Stimulated activated naive CD4-positive, alpha-beta T cell (primary cell): ENCODE measurements at places on chromosomes 13 and 19.

- no peak for DNase-seq
These were observed 41.7 kb upstream of the ZNF91 start for GRCh38 chr19:23436944-23437343.

- no peak for DNase-seq
These were observed 840 bp upstream of the LILRA4 start for GRCh38 chr19:54339646-54340358.

DNA sequence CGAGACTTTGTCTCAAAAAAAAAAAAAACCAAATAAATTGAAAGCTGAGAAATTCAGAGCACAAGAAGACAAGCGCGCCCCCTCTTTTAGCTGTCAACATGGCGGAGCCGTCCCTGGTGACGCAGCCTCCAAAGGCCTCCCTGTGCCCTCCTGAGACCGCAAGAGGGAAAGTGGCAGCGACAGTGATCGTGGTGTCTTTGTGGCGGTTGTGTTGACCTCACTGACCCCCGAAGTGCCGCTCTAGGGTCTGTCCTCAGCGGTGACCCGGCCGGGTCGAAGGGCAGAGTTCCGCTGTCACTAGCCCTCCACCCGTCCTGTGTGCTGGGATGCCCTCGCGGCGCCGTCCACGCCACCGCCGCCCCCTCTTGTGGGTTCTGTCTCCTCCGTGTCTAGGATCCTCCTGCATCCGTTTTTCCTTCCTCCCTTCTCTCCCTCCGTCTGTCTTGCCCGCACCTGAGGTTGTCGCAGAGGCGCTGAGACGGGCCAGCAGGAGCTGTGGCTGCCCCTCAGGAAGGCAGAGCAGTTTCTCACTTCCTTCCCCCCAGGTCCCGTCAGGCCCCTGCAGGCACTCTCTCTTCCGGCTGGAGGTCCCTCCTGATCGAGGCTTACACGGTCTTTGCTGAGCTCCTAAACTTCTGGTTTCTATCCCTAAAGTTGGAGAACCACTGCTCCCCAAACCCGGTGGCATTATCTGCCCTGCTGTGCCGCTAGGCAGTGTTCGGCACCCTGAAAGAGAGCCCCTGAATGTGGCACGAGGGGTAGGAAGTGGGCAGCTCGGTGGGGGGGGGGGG lies 7.2 kb downstream of the UHRF1 start:
- DNase-seq = peak; percentile 47

- no peak for DNase-seq
These were observed 793.7 kb downstream of the SLITRK5 start for GRCh38 chr13:88464851-88465250.

GRCh38 chr13:110023729-110024644 lies 237.6 kb upstream of the IRS2 start:
- no peak for DNase-seq

- DNase-seq = no peak
These were observed 922 bp downstream of the PLEKHG2 start for GRCh38 chr19:39413272-39413910.

DNA sequence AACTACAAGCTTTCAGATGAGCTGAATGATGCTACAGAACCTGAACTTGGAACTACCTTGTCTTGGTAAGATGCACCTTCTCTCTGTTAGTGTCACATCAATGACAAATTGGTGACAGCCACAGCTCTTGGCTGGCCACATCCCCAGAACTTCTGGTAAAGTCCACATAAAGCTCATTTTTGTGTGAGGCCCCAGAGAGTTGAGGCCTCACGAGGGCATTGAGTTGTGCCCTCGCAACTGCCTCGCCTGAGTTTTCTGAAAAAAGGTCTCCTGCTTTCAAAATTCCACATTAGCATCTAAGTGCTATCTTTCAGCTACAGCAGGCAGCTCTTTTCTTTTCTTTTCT lies 42.6 kb downstream of the MRPL57 start:
- no peak for DNase-seq

- DNase-seq = no peak
These were observed 24.7 kb downstream of the NFIX start for GRCh38 chr19:13020002-13020414.

GRCh38 chr13:109939180-109939579 lies 152.8 kb upstream of the IRS2 start:
- DNase-seq = no peak

- DNase-seq = no peak
These were observed at the start of gene KCTD15 for GRCh38 chr19:33796164-33796875. Gene KCTD15 (plus strand): TSS chr19:33796870. CDS start chr19:33800455, 3,585 bp downstream.

DNA sequence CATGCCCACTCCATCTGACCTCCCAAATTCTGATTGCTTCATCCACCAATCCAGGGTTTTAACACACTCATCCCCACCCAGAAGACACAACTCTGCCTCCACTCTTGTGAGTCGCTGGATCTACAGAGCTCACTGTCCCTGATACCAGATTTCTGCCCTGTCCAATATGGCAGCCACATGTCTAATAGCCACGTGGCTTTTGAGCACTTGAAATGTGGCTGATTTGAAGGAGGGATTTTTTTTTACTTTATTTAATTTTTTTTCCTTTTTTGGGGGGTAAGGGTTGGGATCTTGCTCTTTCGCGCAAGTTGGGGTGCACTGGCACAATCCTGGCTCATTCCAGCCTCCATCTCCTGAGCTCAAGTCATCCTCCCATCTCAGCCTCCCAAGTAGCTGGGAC lies 24.8 kb upstream of the OLFM2 start:
- DNase-seq = no peak

- no peak for DNase-seq
These were observed 1.4 kb upstream of the MAG start for GRCh38 chr19:35290381-35291127.

- no peak for DNase-seq
These were observed 2.5 kb downstream of the TEX29 start for GRCh38 chr13:111322916-111323331.

- DNase-seq = no peak
These were observed 221.3 kb upstream of the TRPC4 start for GRCh38 chr13:38090913-38091312.

GRCh38 chr13:62512194-62513141 lies 1096.8 kb upstream of the PCDH20 start:
- DNase-seq = no peak

DNA sequence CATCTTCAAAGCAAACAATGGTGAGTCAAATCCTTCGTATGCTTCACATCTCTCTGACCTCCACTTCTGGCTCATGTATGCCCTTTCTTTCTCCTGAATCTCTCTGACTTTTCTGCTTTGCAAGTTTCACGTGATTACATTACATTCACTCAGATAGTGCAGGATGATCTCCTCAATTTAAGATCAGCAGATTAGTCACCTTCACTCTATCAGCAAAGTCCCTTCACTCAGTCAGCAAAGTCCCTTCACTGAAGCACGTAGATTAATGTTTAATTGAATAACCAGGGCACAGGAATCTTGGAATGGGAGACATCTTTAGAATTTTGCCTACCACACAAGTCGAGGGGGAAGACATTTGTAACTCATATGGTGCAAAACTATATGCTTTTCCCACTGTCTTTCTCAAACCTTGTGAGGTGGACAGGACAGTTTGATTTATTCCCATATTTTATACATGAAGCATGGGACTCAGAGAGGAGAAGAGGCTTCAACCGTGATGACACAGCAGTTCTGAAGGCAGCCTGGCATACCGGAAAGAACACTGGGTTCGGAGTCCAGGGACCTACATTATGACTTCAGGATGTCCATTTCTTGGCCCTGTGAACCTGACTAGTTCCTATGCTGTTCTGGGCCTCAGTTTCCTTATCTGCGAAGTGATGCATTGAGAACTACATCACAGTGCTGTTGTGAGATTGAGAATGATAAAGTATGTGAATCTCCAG lies 23.3 kb downstream of the SIGLECL1 start:
- DNase-seq = no peak

GRCh38 chr13:110509478-110509926 lies 52.0 kb downstream of the RAB20 start:
- no peak for DNase-seq

DNA sequence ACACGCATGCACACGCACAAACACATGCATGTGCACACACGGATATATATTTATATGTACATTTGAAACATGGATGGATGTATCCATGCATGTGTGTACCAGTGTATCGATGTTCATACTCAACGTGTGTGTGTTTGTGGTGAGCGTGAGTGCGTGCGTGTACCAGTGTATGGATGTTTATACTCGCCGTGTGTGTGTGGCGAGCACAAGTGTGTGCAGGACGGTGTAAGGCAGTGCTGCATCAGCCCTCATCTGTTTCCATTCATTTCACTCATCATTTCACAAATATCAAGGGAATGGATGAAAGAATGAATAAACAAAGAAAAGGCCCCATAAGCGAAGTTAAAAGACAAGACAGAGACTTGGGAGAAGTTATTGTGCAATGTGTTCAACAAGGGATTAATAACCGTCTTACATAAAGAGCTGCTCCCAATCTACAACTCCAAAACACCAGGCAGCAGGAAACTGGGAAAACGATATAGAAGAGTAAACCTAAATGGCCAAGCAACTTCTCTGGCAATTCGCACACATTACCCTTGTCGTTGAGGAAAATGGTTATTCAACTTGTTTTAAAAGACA lies 21.7 kb upstream of the MIER2 start:
- no peak for DNase-seq

- DNase-seq = no peak
These were observed 62.4 kb upstream of the KLHL1 start for GRCh38 chr13:70170689-70171088.

DNA sequence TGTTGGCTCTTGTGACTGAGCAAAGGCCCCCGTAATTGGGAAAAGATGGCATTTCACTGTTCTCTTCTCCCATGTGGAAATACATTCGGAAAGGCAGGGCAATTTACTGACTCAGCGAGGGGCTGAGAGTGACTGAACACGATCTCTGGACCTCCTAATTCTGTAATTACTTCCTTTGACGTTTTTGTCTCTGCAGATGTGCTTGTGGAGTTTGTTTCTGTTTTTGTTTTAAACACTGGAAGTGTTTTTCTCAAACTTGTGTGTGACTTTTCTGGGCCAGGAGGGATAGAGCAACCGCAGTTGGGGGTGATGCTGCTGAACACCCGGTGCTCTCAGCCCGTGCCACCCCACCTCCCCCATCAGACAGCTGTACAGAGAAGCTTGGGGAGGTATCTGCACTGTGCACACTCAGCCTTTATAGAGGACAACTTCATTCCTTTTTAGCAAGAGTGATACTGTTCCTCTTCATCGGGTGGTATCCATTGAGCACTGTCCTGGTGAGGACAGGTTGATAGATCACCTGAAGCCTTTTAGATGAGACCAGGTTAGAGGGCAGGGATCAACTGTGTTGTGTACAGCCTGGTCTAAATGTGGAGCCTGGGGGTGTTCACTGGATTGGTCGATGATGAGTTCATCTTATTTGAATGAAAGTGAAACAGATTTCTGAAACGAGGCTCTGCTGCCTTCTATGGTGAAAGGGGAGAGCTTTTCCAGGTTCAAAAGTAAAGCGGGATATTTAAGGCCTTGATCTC lies 117.4 kb downstream of the ESD start:
- DNase-seq = peak; percentile 38

DNA sequence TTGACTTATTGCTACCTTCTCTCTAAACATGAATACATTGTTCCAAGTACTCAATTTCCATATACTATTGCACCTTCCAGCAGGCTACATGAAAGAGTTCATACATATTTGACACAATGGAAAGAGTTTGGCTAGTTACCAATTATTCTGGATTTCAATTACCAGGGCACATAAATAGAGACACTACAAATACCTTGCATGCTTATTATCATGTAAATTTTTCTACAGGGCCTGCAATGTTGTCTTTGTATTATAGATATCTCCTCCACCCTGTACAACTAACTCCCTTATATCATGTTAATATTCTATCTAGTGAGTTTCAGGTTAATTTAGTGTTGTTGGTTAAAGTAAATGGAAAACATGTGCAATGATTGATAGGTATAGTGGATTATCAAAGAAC lies 540.7 kb upstream of the SLITRK5 start:
- DNase-seq = no peak

GRCh38 chr19:42105368-42105767 lies 26.9 kb downstream of the POU2F2 start:
- no peak for DNase-seq

DNA sequence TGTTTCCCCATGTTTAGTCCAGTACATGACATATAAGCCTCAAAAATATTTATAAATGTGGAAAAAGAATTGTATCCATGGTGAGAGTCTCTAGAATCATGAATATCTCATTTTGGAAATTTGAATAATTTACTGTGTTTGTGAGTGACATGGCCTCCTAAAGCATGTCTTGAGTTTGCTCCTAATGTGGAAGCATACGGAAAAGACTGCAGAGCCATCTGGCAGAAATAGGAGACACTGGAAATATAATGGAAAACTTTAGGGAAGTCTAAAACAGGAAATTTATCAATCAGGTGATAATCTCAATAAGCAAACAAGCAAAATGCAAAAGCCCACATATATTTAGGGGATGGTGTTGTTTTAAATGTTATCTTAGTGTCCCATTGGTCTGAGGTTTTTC lies 465.0 kb downstream of the TDRD3 start:
- DNase-seq = no peak

DNA sequence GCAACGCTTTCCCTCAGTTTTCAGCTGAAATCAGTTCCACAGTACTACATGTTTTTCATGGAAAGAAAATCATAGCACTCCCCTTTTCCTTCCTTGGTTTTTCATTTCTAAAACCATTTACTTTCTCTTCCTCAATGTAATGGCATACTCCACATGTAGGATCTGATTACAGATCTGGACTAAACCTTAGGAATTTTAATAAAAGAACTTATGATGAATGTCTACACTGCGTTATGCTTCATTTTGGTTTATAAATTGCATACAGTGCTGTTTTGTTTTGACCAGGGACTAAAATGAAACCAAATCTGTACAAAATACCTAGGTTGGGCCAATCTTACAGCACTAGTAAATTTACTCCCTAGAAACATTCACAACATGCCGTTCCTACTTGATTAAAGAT lies 589.9 kb downstream of the TBC1D4 start:
- DNase-seq = no peak

GRCh38 chr13:73759434-73759833 lies 374.8 kb downstream of the KLF12 start:
- DNase-seq = no peak

- DNase-seq = no peak
These were observed 181.8 kb downstream of the KATNAL1 start for GRCh38 chr13:30125422-30126073.

- no peak for DNase-seq
These were observed 3.5 kb upstream of the SBNO2 start for GRCh38 chr19:1177322-1178114.

GRCh38 chr13:70666883-70667556 lies 558.8 kb upstream of the KLHL1 start:
- DNase-seq = no peak

DNA sequence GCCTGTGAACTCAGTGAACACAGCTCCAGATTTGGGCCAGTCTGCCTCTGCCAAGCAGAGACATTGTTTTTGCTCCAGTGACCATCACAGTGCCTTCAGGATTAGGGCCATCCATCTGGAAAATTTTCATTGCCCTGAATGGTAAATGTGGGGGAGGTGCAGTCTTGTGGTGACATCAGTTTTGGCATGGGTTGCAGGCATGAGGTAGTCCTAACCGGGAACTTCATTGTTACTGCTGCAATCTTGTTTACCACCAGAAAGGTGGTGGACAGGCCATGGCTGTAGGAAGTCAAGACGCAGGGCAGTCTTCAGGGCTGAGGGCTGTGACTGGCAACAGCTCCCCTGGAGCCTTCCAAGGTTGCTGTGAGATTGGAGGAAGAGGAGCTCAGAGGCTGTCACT lies 55.2 kb downstream of the SPATA13 start:
- no peak for DNase-seq
